ENCODE measurements at places on chromosomes 5 and 9.

DNA sequence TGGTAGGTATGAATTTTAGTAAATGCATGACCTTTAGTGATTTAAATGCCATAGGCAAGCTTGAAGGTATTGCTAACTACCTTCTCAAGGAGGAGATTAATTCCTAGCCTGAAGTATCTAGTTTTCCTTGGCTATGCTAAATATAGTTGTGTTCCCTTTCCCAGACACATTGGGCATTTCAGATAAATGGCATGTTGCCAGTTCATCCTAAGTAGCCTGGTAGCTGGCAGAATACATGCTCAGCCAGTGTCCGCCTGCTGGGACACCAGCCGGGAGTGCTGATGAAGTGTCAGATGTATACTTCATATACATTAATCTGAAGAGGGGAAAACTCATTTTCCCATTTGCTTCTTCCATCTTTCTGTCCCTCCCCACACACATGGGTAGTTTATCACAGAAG lies 196.9 kb downstream of the MAST4 start:
- DNase-seq: no peak

GRCh38 chr9:20646656-20647055 lies 24.4 kb upstream of the MLLT3 start:
- no peak for DNase-seq

DNA sequence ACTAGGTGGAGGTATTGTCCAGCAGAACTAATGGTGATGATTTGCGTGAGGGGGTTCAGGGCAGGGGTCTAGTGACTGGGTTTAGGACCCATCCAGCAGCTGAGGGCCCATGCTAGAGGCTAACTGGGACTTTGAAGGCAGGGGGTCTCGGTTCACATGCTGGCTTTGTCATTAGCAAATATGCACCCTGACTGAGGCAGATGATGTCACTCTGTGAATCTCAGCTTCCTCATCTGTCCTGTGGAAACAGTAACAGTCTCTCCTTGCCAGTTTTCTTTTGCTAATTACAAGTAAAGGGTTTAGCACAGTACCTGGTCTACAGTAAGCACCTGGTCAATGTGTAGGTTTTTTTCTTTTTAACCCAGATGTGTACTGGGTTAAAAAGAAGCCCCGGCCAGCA lies 5.2 kb downstream of the SH2D3C start:
- no peak for DNase-seq

DNA sequence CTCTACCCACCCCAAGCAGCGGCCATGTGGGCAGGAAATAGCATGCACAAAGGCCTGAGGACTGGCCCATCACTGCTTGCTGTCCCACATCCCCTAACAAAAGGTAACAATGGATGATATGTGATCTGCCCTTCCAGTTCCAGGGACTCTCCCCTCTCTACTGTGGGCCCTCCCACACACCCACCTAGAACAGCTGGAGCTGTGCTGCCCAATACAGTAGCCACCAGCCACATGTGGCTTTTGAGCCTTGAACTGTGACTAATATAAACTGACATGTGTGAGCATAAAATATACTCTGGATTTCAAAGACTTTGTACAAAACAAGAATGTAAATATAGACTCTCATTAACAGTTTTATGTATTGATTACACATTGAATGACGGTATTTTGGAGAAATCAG lies 78.1 kb downstream of the C5orf15 start:
- no peak for DNase-seq

DNA sequence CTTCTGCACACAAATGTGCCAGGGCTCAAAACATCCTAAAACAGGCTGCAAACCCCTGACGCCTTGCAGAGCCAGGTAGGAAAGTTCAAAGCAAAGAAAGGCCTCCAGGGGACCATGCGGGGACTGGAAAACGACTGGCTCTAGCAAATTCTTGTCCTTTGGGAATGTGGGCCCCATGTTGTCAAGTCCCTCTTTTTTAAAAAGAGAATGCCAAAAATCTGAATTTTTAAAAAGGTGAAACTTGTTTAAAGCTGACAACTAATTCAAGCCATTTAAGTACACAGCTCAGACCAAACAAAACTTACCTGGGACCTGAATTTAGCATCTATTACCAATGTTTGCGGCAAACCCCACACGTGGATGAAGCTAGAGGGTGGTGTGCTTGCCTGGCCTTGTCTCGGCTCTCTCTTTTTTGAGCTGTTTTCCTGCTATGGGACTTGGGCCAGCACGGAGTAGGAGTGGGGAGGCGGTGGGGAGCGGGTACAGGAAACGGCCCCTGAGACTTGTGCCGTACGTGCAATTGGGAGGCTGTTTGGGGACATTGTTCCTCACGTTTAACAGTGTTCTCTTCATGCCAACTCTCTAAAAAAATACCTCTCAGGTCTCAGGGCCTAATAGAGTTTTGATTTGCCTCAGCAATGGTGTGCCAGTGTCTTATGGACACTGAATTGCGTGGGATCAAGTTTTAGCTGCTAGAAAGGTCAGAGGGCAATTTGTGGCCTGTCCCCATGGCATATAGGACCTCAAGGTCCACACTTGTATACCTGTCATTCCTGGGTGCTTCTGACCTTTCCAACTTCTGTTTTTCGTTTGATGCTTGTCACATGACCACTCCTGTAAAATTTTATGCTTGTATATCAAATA lies 15.1 kb upstream of the PHF19 start:
- DNase-seq: no peak

GRCh38 chr5:42908086-42908485 lies 96.4 kb upstream of the SELENOP start:
- DNase-seq: no peak

Measured in AG08395 (cell line).